Stimulated activated CD4-positive, alpha-beta T cell treated with anti-CD3 and anti-CD28 coated beads, Interleukin-1b, Interleukin-23, amount 100 ng/mL, for 1 hour (primary cell): ENCODE measurements at places on chromosomes 2 and 18.

- no peak for DNase-seq
These were observed at the start of gene COL5A2 for GRCh38 chr2:189179570-189179950. Gene COL5A2, minus strand, starts transcription at chr2:189179761. Its CDS starts 157 bp downstream, at chr2:189179604.

DNA sequence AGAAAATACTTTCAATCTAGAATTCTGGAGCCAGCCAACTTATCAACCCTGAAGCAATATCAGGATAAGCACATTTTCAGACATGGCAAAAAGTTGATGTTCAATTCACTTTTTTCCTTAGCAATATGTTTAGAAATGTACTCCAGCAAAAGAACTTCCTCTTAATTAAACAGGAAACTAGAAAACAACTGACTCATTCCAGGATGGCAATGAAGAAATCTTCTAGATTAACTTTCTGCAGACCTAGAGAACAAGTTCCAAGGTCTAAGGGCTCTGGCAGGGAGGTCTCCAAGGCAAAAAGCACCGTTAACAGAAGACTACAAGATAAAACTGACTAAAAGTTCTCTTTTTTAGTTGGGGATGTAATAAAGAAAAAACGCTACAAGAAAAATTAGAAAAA lies 69.2 kb upstream of the VWC2L start:
- DNase-seq: no peak

- DNase-seq: no peak
These were observed 159.5 kb downstream of the PTGR3 start for GRCh38 chr18:75049455-75049789.

- DNase-seq: no peak
These were observed 6.3 kb upstream of the INO80D start for GRCh38 chr2:206092297-206092696.

DNA sequence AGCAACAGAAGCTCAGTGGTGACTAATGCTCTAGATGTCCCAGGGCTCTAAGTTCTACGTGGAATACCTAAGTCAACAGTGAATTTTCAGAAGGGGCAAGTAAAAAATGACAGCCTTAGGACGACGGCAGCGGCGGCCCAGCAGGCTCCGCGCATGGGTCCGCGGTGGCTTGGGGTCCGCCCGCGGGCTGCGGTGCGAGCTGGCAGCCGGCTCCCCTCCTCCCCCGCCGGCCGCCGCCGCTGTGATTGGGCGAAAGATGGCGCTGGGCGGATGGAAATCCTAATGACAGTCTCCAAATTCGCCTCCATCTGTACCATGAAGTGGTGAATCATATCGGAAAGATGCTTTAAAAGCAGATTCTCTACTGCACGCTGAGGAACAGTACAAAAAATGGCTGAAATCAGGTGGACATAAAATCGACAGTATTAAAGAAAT lies 74.7 kb downstream of the HNRNPLL start:
- no peak for DNase-seq
